ENCODE measurements at places on chromosomes 16 and 17.
A peak's percentile ranks its signal among the peaks of the same experiment; 100 is the strongest.

DNA sequence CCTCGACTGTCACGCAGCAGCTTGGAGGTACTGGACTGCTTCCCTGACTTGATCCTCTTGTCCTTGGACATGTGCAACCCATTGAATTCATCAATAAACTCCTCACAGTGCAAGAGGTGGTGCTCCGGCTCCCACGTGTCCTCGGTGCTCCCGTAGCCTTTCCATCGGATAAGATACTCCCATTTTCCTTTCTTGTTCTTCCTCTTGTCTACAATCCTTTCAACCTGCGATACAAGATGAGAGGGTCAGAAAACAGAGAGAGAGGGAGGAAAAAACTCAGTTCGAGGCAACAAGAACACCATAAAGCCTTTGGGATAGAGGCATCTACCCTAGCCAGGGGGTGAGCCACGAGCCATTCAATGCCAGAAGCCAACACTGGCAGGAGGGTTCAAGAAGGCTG is 119.5 kb downstream of the CDYL2 start:
- no peak for DNase-seq

DNA sequence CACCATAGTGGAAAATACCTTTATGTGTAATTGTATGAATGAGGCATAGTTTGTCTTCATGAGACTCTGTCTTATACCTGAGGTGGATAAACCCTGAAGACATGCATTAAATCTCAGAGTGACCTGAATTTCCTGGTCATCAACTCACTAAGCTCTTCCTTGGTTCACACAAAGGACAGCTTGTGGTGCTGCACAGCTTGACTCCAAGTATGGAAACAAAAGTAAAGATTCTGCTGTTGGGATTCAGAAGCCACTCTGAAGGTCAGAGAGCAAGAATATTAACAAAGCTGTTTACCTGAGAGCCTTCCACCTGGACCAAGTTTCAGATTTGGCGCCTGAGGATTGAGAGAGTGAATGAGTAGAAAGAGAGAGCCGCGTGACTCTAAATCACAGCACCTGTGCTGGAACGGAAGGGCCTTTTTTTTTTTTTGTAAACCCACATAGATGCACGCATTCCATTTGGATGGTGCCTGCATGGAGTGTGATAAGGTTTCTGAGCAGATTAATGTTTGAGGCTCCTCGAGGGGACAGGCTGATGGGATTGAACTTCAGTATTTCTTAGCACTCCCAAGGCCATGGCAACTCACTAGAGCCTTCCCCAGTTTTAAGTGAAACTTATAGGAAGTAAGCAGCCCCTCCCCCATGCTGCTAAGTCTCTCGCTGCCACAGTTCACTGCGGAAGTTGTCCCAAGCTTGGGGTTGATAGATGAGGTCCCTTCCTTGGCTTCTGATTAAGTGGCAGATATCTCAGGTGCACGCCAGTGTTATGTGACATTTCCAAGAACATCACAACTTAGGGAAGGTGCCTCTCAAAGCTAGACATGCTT is 28.7 kb downstream of the CALB2 start:
- no peak for DNase-seq

- no peak for DNase-seq
These were observed 89.2 kb downstream of the ANKRD11 start for GRCh38 chr16:89401205-89401604.

DNA sequence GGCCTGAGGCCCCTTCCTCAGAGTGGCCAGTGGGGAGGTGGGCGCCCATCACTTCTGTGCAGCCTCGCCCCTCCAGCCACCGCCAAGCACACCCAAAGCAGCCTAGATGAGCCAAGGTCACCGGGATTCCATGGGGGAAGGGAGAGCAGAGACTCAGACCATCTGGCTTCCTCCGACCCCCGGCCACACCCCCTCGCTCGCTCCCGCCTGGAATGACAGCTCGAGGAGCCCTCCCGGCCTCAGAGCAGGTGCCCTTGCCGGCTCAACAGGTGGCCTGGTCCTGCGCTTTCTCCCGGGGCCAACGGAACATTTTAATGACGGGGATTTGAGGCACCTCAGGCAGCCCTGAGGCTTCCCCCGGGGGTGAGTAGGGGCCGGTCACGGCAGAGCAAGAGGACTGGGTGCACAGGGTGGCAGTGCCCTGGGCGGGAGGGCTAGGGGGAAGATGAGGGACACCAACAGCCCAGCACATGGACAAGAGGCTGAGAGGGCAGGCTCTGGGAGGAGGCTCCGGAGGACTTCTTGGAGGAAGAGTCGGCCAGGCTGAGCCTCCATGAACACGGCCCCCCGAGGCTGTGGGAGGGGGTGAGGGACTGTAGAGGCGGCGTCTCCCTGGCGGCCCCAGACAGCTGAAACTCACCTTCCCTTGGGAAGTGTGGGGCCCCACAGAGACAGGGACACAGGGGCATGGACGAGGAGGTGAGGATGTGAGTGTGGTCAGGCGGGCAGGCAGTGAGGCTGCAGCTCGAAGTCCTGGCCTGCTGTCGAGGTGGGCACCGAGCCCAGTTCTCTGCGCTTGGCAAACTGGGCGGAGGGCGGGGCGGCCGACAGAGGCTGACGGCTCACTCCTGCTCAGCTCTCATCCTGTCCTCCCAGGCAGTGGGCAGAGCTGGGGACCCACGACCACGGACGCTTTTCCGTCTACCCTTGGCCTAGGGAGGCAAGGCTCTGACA is 12.5 kb upstream of the C1QTNF8 start:
- no peak for DNase-seq

GRCh38 chr17:70891306-70891705 is 722.0 kb downstream of the KCNJ2 start:
- no peak for DNase-seq

GRCh38 chr17:75832164-75832651 is 12.0 kb downstream of the UNC13D start:
- DNase-seq: peak; percentile 80

DNA sequence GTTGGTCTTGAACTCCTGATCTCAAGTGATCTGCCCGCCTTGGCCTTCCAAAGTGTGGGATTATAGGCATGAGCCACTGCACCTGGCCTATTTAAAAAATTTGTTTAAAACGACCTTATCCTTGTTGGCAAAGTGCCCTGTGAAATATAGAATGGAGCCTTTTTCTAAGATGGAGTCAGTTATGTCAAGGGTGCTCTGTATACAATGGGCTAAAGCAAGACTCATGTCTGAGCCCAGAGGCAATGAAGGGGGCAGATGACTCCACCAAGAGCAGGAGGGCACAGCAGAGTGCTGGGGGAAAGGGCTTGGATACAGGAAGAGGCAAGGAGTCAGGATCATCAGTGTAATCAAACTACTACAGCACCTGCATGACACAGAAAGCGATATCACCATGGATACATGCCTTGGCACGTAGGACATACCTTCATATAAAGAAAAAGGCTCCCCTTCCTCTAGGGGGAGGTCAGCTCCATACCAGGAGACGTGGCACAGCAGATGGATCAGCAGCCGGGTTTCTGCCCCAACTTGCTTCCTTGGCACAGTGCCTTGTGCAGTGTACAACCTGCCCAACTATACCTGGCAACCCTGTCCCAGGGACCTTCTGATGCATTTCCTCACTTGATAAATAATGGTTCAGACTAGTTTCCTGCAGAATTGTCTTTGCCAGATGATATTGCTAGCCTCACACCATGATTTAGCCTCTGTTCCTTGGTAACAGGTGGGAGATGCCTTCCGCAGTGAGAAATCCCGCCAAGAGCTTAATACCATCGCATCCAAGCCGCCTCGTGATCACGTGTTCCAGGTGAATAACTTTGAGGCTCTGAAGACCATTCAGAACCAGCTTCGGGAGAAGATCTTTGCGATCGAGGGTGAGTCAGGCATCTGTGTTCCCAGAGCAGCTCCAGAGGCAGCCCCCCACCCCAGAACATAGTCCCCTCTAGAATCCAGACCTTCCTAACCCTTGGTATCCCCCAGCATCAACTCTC is 15.3 kb downstream of the ITGAM start:
- no peak for DNase-seq

GRCh38 chr16:71565812-71566700 is 10.8 kb downstream of the TAT start:
- no peak for DNase-seq

GRCh38 chr17:81135505-81136278 is 29.6 kb upstream of the PVALEF start:
- no peak for DNase-seq

DNA sequence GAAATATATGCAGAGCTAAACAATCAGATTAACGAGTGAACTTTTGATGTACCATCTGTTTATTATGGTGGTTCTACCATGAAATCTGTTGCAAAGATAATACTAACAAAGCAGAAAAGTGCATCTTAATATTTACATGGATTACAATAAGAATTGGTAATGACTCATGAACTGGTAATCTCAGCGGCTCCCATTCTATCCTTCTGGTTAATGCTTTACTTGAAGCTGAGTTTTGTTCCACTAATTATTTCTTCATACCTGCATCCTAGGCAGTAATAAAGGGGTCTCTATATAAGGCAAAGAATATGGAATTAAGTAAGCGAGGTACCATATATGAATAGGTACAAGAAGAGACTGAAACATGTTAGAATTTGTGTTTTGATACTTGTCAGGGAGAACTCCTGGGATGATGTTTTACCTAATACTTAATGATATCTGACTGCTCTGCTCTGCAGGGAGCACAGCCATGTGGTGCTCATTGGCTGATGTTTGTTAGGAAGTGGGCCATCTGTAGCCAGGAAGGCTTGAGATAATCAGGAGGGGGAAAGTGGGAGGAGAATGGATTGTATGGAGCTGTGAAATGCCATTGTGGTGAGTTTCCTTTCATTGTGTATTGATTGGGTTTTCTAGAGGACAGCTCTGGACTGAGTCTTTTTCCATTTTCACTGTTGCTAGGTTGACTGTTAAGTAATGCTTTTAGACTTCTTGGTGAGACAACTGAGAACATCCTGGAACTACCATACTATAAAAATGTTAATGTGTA is 52.6 kb downstream of the MAP2K6 start:
- DNase-seq: no peak

- no peak for DNase-seq
These were observed 1.1 kb downstream of the IL21R start for GRCh38 chr16:27402964-27403600.

- DNase-seq: no peak
These were observed 47.1 kb downstream of the VMP1 start for GRCh38 chr17:59754552-59754951.

DNA sequence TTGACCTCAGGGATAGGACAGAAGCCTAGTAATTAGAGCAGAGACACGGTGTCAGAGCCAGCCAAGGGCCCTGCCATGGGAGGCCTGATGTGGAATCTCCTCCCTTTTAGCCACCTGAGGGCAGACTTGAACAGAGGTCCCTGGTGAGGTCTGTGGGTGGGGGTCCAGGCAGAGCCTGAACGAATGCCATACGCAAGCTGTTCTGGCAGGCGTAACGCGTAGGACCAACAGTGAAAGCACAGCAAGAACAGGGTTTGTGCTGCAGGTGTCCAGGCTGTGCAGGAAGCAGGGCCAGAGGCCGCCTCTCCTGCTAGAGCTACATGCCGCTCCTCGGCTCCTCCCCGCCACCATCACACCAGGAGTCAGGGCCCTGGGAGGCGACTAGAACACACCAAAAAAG is 81.9 kb upstream of the TBX2 start:
- no peak for DNase-seq

DNA sequence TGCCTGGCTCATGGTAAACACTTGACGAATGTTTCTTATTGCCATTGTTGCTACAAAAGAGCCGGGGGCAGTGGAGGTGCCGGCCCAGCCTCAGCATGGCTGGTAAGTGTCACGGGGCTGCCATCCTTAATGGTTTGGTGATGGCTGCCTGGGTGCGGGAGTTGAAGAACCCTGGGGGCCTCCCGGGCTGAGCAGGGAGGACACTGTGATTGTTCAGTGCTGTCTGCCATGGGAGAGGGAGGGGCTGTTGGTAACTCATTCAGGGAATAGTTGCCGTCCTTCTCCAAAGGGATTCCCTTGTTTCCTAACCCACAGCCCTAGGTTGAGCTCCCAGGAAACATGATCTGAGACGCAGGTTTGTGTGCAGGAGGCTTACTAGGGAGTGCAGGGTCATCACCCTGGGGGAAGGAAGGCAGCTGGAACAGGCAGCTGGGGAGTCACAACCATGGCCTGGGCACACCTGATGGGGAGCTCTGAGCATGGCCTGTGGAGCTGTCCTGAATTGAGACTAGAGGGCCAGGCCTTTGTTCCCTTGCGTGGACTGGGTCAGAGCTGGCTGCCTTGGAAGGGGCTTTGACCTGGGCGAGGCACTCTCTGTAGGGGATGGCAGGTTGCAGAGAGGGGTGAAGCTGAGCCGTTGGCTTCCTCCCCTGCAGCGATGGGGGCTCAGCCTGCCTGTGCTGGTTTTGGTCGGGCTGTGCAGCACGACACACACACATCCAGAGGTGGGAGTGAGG is 85.7 kb downstream of the PLCG2 start:
- DNase-seq: no peak

DNA sequence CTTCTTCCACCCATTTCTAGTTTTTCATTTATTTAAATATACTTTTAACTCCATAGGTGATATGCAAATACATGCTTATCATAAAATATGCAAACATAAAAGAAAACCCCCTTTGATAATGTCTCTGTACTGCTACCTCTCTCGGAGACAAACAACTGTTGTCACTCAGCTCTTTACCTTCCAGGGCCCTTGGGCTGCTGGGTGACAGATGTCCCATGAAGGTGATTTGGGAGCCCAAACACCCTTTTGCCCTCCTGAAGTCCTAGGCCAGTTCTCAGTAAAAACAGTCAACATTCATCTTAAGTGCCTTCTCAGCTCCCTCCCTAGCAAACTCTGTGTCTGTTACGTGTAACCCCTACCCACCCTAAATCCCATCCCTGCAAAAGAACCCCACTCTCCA is 37.5 kb downstream of the CHD9 start:
- DNase-seq: no peak

DNA sequence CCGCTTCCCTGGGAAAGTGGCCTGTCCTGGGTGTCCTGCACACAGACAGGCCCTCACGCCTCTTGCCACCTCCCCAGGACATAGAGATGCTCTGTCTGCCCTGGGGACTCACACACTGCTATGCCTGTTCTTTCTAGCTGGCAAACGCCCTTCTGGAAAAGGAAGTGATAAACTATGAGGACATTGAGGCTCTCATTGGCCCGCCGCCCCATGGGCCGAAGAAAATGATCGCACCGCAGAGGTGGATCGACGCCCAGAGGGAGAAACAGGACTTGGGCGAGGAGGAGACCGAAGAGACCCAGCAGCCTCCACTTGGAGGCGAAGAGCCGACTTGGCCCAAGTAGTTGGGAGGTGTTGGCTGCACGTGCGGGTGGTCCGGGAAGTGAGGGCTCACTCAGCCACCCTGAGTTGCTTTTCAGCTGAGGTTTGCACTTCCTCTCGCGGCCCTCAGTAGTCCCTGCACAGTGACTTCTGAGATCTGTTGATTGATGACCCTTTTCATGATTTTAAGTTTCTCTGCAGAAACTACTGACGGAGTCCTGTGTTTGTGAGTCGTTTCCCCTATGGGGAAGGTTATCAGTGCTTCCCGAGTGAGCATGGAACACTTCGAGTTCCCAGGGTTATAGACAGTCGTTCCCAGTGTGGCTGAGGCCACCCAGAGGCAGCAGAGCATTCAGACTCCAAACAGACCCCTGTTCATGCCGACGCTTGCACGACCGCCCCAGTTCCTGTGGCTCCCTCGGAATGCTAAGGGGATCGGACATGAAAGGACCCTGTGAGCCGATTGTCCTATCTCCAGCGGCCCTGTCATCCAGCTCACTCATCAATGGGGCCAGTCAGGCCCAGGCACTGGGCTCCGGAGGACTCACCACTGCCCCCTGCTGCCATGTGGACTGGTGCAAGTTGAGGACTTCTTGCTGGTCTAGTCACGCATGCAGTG is 3.5 kb upstream of the RPL13 start:
- peak; percentile 69 for DNase-seq

All from natural killer cell treated with Interleukin-12 subunit alpha and Interleukin-12 subunit beta and Interleukin-15 and Interleukin-18, amount 100 ng/mL, for 72 hours (primary cell).